Activated T-helper 1 cell treated with anti-CD3 and anti-CD28 coated beads, Interleukin-12 subunit alpha, Interleukin-12 subunit beta, Interleukin-2, Interleukin-4 antibody, amounts not matched to agents 30 ng/mL and 10 ng/mL and 1 ng/mL, durations not matched to agents 14 hours and 24 hours and 36 hours (primary cell): ENCODE measurements at places on chromosomes 16 and 17. TPM values are rescaled to one million over a fixed set of nuclear protein-coding genes. Genes with fewer than 3 reads are reported as not detected.

The MMP25 gene
- 11.9 and 12.8 TPM in 2 replicates for total RNA-seq

The SHISA9 gene
- 0.18 TPM in 1 of 2 replicates, not detected in the other for total RNA-seq

The SLC25A10 gene
- 45.7 and 49.6 TPM in 2 replicates for total RNA-seq

The ZPBP2 gene
- total RNA-seq, result 0.37 TPM in 1 of 2 replicates, not detected in the other

The CACNG1 gene
- total RNA-seq, result not detected in 2 replicates
